Progenitor cell of endocrine pancreas (in vitro differentiated cells): ENCODE measurements at places on chromosomes 7 and 10. TPM values are rescaled to one million over a fixed set of nuclear protein-coding genes. Genes with fewer than 3 reads are reported as not detected.

The VENTX gene
- 1.2 TPM in 2 replicates for total RNA-seq

GRCh38 chr10:47154762-47155161 is 145.2 kb upstream of the GDF10 start:
- H3K27me3 ChIP-seq, result peaks cover 23% of the 10 kb centered on the region
- no peaks in the 10 kb centered on the region for H3K4me1 ChIP-seq
- no peak for DNase-seq
- H3K27ac ChIP-seq, result no peak overlapping the region

The XRCC2 gene
- 12.2 and 13.8 TPM in 2 replicates for total RNA-seq

- no peaks in the 10 kb centered on the region for H3K27me3 ChIP-seq
- H3K36me3 ChIP-seq, result peaks cover 8% of the 10 kb centered on the region
- H3K27ac ChIP-seq, result no peak overlapping the region
- no peak overlapping the region for H3K4me3 ChIP-seq
- H3K4me1 ChIP-seq, result no peaks in the 10 kb centered on the region
These were observed 17.2 kb downstream of the NACAD start for GRCh38 chr7:45071528-45071927.

DNA sequence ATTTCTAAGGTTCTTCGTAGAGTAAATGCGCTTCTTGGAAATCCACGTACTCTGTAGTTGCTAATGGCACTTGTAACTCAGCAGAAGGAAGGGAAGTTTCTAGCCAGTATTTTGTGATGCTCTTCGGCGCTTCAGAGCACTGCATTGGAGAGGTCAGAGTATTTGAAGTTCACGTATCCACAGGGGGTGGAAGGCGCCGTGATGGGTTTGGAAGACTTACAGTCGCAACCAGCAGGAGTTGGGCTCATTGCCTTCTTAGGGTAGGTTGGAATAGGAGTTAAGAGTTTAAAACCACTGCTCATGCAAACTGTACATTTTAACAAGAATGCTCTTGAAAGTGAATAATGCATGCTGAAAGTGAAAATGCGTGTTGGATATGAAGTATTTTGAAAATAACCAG is 49.1 kb downstream of the SHH start:
- no peak for DNase-seq
- H3K4me3 ChIP-seq, result no peak overlapping the region
- peaks cover 16% of the 10 kb centered on the region for H3K36me3 ChIP-seq
- no peaks in the 10 kb centered on the region for H3K27me3 ChIP-seq
